ENCODE measurements at places on chromosomes 5 and 9.

GRCh38 chr5:37667846-37668245, 172.0 kb downstream of the GDNF start:
- no peak for DNase-seq

DNA sequence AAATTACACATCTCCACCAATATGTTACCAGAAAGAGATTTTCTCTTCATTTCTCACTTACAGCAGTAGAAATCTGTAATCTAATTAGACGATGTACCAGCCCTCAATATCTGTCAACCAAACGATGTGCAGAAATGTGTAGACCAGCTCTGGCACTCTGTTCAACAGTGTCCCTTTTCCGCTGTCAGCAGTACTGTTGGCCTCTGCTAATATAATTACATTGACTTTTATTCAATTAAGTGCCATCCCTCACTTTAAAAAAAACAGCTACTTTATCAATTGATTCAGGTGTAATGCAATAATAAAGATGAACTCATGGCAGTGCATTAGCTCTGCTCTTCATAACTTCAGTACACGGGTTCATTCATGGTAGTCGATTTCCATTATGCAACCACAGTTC, 448.4 kb downstream of the BNC2 start:
- DNase-seq: no peak

GRCh38 chr5:37847978-37848425, 8.2 kb upstream of the GDNF start:
- DNase-seq: no peak

DNA sequence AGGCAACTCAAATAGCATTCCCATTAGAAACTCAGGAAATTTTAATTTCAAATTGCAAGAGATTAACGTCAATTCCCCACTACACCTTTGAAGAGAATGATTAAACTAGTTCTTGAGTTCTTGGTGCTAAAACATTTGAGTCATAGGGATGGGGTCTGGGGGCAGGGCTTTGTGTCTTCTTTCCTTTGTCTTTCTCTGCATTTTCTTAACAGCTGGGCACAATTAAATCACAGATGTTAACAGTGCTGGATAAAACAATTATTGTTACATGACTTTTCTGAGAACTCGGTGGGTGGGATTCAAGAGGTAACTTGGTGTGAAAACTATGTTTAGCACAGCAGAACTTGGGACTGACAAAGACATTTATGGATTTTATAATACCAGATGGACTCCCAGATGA, 351.9 kb upstream of the TNC start:
- no peak for DNase-seq

GRCh38 chr9:77856615-77857014, 175.0 kb downstream of the GNAQ start:
- no peak for DNase-seq

GRCh38 chr5:24073107-24073506, 565.7 kb downstream of the PRDM9 start:
- no peak for DNase-seq

DNA sequence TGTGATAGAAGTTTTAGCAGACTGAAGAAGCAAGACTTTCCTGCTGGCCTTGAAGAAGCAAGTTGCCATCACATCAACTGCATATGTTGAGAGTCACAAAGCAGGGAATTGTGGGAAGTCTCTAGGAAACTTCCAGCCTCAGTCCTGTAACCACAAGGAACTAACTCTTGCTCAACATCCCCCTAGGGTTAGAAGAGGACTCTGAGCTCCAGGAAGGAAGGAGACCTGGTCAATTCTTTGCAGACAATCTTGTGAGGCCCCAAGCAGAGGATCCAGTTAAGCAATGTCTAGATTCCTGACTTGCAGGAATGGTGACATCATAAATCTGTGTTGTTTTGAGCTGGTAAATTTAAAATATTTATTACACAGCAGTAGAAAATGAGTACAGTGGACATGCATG, 18.6 kb upstream of the ZNF366 start:
- no peak for DNase-seq

DNA sequence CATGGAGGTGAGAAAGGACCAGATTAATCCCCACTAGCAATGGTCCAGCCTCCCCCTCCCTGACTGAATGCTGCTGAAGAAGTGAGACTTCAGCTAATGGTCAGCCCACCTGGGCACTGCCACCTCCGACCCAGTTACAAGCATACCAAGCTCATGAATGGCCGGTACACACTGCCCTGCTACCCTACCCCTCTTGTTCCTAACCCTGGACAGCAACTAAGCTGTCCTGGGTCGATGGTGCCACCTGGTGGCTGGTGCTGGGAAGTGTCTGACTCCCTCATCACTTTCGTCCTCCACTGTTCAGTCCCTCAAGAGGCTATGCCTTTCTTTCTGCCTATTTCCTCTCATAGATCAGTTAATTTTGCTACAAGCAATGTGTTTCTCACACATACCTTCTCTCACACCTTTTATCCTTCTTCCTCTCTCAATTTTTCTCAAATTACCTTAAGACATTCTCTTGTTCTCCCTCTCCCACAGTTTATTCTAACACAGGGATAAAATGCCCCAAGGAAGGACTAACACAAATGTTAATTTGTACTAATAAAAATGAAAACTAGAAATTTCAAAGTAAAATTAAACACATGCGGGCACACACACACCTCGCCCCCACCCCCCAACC, 42.4 kb downstream of the PAX5 start:
- DNase-seq: no peak

DNA sequence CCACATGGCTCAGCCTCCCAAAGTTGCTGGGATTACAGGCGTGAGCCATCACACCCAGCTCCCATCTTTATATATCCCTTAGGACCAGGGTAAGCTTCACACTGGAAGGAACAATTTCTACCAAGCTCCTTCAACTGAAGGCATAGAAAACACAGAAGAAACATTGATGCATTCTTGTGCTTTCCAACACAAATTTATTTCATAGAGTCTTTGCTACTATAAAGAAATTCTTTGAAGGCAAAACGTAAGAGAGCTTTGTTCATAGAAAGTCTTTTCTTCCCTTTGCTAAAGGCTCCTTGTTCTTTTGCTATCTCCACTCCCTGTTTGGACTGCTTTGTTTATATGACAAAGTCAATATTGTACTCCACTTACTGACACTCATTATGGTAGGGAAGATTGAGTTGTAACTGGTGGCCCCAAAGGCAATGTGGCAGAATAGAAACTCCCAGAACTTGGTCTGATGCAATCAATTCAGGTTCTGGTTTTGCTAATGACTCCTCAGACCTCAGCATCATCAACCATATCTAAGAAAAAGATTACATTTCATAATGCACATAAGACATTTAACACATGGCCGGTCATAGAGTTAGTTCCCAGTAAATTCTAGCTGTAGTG, 97.4 kb upstream of the CLINT1 start:
- no peak for DNase-seq
